Amygdala (tissue), 56 donors: ENCODE measurements at places on chromosomes 4 and X.

DNA sequence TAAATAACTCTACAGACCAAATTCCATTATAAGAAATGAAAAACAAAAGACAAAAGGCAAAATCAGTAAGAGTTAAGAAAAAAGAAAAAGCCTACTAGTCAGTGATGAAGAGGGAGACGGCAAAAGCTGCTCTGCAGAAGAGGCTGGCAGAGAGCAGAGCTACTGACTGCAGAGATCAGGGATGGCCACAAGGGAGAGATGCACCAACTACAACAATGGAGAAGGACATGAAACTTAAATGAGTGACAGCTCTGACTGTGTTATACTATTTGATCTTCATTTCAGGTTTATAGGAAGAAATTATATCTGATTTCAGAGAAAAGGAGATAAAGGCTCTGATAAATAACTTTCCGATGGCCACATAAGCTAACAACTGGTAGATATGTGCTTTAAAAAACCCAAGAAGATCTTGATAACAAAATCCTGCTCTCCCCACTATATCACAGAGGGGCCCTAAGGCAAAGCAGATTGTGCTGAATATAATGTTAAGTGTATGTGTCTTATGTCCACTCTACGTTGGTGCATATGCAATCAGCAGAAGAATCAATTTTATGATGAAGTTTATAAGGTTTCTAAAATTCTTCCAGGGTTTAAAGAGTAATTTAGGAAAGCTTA, 58.4 kb upstream of the COX18 start:
- no peak for DNase-seq

DNA sequence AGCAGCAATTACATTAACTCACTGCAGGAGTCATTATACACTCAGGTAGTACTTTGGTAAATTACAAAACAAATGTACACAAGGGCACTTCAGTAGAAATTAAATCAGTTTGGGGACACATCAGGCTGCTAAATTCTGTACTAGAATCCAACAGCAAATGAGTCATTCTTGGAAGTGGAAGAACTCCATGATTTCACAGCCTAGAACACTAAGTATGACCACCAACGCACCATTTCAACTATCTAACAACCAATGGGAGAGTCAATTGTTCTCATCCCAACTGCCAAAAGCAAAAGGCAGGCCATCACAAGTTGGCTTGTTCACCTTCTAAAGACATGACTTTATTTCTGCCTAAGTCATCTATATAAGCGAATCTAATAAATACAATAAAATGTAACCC, 26.6 kb downstream of the PPM1K start:
- DNase-seq = no peak

GRCh38 chr4:131450572-131451209, 1698.4 kb upstream of the PCDH10 start:
- no peak for DNase-seq

DNA sequence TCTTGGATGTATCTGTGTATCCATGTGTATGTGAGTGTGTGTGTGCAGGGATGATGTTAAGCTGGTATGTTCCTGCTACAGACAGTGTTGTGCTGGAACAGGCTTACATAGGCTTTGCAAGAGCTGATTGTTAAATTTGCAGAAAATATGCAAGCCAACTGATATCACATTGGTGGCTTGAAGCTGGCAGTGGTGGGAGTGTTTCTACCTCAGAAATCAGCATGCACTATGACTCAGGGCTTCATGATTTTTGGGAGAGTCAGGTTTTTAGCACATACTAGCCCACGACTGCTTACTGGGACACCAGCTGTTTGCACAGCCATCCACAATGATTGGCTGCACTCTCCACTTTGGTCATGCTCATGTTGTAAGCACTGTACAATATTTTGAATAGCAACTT, 261.8 kb downstream of the DHX15 start:
- DNase-seq = no peak

- no peak for DNase-seq
Observed at GRCh38 chr4:188697243-188697642, 558.0 kb downstream of the TRIML1 start.
